ENCODE measurements at places on chromosomes 6 and 20. TPM values are rescaled to one million over a fixed set of nuclear protein-coding genes. Genes with fewer than 3 reads are reported as not detected.

- no peak overlapping the region for H3K4me3 ChIP-seq
- no peak overlapping the region for H3K27ac ChIP-seq
- H3K36me3 ChIP-seq = no peaks in the 10 kb centered on the region
- no peaks in the 10 kb centered on the region for H3K27me3 ChIP-seq
- DNase-seq = no peak
Measured at GRCh38 chr20:15077733-15078250, 740.4 kb upstream of the FLRT3 start.

The COL9A1 gene
- total RNA-seq = 0.11 TPM

DNA sequence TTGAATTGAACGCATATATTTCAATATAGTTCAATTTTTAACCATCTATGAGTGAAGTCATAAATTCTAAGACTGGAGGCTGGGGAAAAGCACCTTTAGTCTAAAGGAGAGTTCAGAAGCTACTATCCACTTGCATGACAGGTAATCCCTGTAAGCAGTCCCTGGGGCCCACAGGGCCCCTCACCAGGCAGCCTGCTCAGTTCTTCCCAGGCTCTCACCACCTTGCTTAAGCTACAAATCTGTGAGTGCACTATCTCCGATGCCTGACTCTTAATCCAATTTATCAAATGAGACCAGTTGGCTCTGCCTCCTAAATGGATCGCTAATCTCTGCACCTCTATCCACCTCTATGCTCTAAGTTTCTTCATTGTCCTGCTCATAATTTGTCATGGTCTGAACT is 413.8 kb downstream of the PTPRT start:
- H3K27me3 ChIP-seq = no peaks in the 10 kb centered on the region
- DNase-seq = no peak
- no peaks in the 10 kb centered on the region for H3K36me3 ChIP-seq
- H3K4me3 ChIP-seq = no peak overlapping the region

The GPX5 gene
- total RNA-seq = 4.3 TPM

The ISM1 gene
- 0.98 TPM for total RNA-seq

The EHMT2 gene
- 32.6 TPM for total RNA-seq

Measured in astrocyte (in vitro differentiated cells and primary cell).